DMS153 (cell line): ENCODE measurements at places on chromosomes 7 and 10.

GRCh38 chr10:44471410-44471809 lies 86.5 kb upstream of the CXCL12 start:
- DNase-seq, result no peak

- peak; percentile 8 for DNase-seq
Observed at GRCh38 chr7:155205368-155206317, 92.0 kb upstream of the INSIG1 start.

GRCh38 chr10:56003555-56003954 lies 357.5 kb downstream of the ZWINT start:
- DNase-seq, result no peak

- no peak for DNase-seq
Observed at GRCh38 chr10:103610083-103610472, 116.6 kb downstream of the NEURL1 start.

GRCh38 chr7:46317256-46317655 lies 396.2 kb upstream of the IGFBP3 start:
- DNase-seq, result no peak

DNA sequence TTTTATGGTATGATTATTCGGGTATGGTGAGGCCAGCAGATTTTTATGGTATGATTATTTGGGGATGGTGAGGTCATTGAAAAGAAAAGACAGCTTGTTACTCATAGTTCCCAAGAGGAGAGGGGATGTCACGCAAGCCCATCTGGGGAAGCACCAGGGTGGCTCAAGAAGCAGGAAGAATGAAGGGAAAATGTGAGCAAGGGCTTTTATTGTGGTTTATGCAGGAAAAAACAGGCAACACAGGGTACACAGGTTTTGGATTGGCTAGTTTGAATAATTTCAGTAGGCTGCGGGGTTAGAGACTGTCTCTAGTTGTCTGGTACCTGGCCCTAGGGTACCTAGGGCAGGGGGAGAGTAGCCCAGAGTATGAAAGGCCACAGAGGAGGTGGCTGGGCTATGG lies 26.8 kb upstream of the DGKI start:
- DNase-seq, result no peak

GRCh38 chr10:132243141-132243540 lies 56.4 kb downstream of the DPYSL4 start:
- DNase-seq, result no peak

- DNase-seq, result no peak
Observed at GRCh38 chr7:141534757-141535737, 16.2 kb upstream of the AGK start.

GRCh38 chr10:71549766-71550533 lies 153.2 kb downstream of the CDH23 start:
- DNase-seq, result no peak

DNA sequence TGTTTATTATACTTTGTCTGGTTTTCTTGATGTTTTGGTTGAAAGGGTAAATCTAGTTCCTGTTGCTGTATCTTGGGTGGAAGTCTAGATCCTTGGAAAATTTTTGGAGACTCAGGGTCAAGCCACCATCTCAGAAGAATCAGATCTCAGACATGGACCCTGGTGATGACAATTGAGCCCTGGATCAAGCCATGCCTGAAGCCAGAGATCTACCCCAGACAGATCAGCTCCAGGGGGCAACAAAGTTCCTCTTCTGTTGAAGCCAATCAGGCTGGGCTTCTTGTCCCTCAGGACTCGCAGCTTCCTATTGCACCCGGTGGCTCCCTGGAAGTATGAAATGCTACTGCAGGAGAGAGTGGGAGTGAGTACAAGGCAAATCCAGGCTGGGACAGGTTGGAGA lies 106.9 kb downstream of the UNCX start:
- DNase-seq, result no peak

- no peak for DNase-seq
Observed at GRCh38 chr10:86655596-86655995, 1.2 kb downstream of the OPN4 start.

- no peak for DNase-seq
Observed at GRCh38 chr7:130903358-130903974, 169.5 kb upstream of the KLF14 start.

GRCh38 chr7:107579885-107580715 lies at the start of gene BCAP29:
TSS of gene BCAP29 (plus strand) at chr7:107580246. CDS start at chr7:107580773, 527 bp downstream.
- DNase-seq, result peak; percentile 38

DNA sequence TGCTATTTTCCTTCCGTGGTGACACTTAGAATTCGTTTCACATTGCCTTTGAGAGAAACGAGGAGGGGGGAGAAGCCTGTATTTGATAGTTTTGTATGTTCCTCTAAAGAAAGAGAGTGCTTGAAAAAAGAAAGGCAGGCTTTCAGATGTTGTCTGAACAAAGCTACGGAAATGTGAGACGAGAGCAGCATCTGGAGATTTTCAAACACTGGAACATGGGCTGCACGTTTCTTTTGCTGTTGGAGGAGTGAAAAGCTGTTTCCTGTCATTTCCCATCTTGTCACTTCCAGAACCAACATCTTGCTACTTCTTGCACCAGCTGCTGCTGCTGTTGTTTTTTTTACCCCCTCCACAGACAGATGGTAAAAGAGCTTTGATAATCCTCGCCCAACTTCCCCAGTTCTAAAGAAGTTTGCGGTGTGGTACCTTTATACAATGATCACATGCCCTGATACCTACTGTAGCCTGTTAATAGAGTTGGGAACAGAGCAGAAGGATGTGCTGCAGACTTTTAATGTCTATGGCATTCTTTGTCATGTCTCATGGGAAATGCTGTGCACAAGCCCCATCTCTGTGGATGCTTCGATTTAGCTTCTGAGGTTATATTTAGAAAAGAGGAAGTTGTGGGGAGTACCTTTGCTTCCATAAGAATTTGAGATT lies 408.1 kb downstream of the AUTS2 start:
- no peak for DNase-seq

GRCh38 chr7:45089341-45089891 lies 647 bp upstream of the NACAD start:
- peak; percentile 70 for DNase-seq

DNA sequence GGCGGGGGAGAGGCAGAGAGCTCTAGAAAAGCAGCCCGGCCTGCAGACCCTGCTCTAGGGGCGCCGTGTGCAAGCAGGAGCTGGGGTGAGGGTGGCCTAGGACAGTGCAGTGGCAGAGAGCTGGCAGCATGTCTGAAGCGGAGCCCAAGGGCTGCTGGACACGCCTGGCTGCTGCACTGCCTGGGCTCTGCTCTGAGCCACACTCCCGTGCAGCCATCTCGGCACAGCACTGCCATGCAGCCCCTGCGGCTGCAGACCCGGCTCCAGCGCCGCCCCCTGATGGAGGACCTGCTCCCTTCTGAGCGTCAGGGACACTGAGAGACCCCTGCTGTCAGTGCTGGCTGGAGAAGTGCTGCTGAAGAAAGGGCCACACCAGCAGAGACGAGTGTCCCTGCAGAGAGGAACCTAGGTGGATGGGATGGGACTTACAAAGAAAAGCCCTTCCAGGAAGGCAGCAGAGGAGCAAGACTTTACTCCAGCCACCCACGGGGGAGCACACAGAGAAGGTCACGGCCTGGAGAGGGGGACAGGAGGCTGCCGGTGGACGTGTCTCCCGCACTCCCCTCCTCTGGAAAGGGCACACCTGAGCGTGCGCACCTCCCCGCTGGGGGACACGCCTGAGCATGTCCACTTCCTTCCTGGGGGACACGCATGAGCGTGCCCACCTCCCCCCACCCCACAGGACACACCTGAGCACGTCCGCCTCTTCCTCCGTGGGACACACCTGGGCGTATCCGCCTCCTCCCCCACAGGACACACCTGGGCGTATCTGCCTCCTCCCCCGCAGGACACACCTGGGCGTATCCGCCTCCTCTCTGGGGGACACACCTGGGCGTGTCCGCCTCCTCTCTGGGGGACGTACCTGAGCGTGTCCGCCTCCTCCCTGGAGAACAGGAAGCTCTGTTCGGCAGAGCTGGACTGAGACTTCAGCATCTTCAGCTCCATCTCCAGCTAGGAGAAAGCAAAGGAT lies 252.9 kb downstream of the MAD1L1 start:
- no peak for DNase-seq

- no peak for DNase-seq
Observed at GRCh38 chr7:69198250-69198649, 400.0 kb upstream of the AUTS2 start.

- no peak for DNase-seq
Observed at GRCh38 chr7:129676017-129676897, 64.7 kb downstream of the NRF1 start.

DNA sequence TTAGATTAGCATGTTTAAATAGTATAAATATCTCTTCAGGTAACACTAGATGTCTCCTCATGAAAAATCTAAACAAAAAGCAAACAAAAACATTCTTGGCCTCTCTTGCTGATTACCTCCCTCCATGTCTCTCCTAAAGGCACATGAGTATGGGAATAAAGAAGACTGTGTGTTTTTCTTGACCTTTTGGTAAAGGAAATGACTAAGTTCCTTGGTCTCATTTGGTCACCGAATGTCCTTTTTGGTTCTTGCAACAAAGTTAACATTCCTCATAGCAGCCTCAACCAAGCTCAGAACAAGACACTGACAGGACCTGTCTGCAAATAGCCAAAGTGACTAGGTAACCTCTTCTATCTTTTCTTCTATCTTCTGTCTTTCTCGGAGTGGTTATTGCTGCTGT lies 35.5 kb downstream of the POM121L12 start:
- DNase-seq, result no peak

DNA sequence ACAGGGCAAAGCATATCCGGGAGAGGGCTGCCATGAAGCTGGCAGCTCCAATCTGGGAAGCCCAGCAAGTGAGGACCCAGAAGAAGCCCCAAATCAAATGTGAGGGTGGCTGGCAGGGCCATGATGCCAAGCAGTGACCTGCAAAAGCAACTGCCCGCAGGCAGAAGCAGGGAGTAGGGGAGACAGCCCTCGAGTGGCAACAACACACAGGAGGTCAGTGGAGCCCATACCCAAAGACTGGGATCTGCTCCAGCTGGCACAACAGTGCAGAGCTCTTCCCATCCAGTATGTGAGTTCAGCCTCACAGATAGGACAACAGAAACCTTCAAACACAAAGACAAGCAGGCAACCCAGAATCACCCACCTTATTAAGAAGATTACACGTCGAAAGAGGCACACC lies 45.0 kb downstream of the GRID1 start:
- DNase-seq, result no peak
